ENCODE measurements at places on chromosomes 13 and 19.

GRCh38 chr19:42108527-42109389 is 23.5 kb downstream of the POU2F2 start:
- DNase-seq: peak; percentile 45

- DNase-seq: no peak
Measured at GRCh38 chr13:35964011-35964862, 166.9 kb downstream of the DCLK1 start.

GRCh38 chr13:114140906-114141250 is 8.5 kb upstream of the RASA3 start:
- DNase-seq: no peak

GRCh38 chr13:22173610-22174009 is 502.7 kb downstream of the FGF9 start:
- no peak for DNase-seq

DNA sequence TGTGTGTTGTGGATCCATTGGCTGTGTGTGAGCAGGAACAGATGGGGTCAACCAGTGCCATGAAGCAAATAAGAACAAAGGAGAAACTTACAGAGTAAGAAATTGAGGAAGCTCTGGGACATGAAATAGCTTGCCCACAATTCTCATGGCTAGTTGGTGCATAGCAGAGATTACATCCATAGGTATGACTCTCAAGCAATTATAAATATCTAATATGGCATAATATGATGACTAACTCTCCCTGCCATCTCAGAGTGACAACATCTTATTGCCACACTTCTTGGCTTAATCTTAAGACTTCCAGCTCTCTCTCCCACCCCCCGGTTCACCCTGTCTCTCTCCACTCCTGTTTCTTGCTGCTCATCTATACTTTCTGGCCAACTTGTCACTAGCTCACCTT is 53.3 kb downstream of the OXGR1 start:
- DNase-seq: no peak

GRCh38 chr13:112738606-112739005 is 48.8 kb downstream of the ATP11A start:
- DNase-seq: no peak

- DNase-seq: no peak
Measured at GRCh38 chr19:33646306-33646705, 24.6 kb downstream of the CHST8 start.

DNA sequence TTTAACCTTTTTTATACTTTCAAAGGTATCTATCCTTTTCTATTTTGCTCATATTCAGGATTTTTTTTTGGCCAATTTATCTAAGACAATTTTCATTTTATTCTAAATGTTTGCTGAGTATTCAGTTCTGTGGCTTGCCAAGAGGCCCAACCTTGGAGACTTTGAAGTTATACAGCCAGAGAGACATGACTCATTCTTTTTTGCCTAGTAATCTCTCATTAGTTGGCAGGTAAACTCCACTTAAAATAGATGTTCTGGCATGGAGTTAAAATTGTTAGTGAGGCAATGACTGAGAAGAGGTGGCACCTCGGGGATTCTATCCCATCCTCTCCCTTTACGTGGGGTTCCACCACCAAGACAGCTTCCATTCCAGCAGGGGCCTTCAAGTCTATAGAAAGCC is 213.8 kb downstream of the KCTD12 start:
- no peak for DNase-seq

- no peak for DNase-seq
Measured at GRCh38 chr19:11465600-11465999, 15.2 kb downstream of the ELAVL3 start.

DNA sequence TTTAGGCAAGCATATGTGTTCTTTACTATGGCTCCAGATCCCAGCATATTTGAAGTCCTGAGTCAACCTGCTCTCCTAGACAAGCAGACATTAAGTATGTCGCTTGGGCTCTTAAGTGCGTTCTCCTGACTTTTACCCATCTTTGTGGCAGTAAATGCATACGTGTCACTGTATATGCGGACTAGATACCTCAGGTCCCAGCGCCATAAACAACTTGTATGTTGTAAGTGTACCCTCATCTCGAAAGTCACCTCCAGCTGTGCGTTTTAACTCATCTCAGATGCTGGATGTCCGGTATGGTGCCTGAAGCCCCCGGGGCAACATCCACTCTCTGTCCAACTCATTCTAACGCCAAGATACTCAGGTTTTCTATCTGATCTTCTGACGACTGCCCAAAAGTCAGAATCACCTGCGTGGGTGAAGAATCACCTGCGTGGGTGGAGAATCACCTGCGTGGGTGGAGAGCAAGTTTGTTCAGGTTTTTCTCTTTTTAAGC is 1.7 kb downstream of the PTOV1 start:
- DNase-seq: no peak

DNA sequence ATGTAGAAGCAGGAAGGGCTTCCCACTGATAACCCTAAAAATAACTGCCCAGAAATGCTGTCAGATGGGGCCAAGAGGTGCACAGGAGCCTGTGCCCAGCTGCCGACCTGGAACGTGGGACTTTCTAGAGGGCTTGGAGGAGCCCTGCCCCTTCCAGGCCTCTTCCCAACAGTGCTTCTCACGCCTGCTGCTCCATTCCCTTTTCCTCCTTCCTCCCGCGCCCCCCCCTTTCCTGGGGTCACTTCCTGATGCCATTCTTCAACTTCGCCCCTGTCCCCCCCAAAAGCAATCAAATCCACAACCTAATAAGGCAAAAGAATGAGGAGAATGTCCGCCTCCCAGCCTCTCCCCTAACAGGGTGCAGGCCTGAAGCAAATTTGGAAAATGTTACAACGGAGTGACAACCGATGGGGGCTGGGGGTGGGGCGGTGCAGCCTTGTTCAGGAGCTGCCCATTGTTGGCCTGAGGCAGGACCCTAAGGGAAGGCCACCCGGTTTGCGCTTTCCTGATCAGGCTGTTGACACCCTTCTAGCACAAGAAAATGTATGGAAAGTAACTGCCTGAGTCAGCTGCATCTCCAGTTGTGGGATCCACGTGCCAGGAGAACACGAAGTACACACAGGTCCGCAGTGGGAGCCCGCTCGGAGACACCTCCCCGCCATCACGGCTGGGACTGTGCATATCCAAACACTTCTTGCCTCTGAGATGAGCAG is 18.7 kb downstream of the ACTN4 start:
- DNase-seq: no peak

GRCh38 chr13:104014803-104015645 is 948.8 kb upstream of the SLC10A2 start:
- DNase-seq: no peak

GRCh38 chr13:105346141-105346775 is 1189.2 kb downstream of the EFNB2 start:
- no peak for DNase-seq

GRCh38 chr19:1860821-1861598 is 2.4 kb downstream of the KLF16 start:
- DNase-seq: no peak

DNA sequence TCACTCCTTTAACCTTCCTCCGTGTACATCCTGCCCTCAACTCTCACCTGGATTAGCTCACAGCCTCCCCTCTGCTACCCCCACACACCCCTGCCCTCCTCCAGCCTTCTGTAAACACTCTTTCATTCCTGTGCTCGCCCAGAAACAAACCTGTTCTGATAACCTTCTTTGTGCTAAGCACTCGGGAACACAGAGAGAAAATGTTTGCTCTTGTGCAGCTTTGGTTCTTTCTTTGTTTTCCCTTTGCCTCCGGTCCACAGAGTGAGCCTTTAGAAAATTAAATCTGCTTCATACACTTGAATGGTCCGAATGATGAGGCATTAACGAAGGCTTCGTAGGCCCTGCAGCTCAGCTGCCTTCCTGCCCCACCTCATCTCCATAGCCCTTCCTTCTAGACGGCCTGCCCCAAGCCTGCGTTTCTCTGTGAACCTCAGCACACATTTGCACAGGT is 6.6 kb upstream of the ZDHHC20 start:
- DNase-seq: no peak

Data from substantia nigra (tissue), 51 donors.